Adipocyte (in vitro differentiated cells): ENCODE measurements at places on chromosomes 6 and 20.

DNA sequence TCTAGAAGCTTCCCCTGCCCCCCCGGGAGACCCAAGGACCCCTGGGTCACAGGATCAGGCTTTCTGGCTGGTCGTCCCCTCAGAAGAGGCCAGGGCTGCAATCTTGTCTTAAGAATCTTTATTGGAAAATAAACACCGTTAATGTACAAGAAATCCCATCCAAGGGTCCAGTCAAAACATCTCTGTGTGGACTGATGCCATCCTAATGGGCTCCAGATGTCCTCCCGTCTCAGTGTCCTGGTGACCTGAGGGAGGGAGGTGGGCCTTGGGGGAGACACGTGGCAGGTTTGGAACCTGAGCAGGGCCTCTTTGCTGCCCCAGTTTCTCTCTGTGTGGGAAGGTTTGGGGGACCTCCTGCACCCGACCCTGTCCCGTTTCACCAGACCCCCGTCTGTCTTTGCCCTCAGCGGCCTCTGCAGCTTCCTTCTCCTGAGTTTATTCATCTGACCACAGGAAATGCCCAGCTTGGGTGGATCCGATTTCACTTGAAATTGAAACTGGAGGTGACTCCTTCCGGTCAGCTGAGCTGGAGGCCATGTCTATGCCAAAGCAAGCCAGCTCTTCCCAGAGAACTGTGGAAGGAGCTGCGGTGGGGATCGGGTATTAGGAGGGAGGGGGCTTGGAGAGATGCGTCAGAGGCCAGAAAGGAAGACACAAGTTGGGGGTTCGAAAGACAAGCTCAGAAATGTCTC, 75.1 kb downstream of the SLC2A10 start:
- DNase-seq = peak; percentile 50

DNA sequence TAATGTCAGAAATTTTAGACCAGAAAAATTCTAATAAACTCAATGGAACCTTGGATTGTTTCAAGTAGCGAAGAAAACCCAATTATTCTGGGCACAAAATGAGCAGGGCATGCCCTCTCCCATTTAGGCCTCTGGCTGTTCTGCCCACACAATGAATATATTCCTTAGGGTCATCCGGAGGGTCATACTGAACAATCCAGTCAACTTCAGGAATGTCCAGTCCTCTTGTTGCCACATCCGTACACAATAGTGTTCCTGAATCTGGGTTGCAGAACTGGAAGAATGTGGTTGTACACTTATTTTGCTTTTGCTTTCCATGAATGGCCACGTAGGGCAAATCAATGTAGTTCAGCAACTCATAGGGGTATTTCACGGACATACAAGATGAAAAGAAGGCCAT, 23.4 kb upstream of the RNF144B start:
- no peak for DNase-seq

DNA sequence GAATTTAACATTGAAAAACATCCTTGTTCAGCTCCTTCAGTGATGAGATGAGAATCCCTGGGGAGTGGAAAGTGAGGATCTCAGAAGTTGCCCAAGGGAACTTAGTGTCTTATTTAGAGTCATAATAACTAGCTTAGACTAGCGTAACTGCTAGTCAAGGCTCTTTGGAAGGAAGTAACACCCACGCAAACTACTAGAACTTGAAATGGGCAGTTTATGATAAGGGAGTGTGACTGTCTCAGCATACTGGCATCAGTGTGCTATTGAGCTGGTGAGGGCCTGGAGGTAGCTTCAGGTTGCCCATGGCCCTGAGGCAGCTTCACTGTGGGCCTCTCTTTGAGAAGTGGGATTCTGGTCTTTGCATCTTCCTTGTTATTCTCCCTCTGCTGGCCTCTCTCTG, 40.1 kb downstream of the SLX4IP start:
- DNase-seq = no peak

DNA sequence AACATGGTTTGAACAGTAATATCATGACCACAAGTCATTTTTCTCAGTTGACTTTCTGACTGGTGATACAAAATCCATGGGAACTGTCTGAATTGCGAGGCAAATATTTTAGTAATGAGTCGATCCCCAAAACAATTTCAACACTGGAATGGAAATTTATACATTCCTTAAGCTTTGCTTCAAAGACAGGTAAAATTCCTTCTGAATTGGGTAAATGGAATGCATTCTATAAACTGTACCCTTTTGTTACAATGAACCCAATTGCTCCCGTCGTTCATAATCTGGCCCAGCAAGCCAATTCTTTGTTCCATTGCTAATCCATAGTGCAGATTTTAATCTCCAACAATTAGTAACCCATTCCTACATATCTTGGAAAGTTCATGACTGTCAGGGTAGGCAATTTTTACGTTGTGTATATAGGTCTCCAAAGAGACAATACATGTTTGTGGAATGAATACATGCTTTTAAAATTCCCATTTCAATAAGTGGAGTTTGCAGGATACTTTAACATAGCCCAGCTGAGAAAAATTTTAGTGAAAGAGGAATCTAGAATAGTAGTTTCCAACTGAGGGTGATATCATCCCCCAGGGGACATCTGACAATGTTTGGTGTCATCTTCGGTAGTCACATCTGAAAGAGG, 32.7 kb downstream of the CYP24A1 start:
- DNase-seq = peak; percentile 60

DNA sequence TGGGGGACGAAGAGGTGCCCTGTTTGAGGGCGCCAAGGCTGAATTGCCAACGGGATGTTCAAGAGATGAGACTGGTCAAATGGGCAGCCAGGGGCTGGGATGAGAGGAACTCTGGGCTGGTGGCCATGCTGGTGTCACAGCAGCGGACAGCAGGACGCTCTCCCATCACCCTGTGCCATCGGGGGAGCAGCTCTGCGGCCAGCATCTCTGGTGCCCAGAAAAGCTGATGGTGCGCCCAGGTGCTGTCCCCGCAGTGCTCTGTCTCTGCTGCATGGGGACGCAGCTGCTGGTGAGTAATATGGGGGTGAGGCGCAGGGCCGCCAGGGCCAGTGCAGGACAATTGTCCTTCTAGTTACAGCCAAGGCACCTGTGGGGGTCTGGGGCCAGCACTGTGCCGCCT, 4.9 kb upstream of the HRH3 start:
- DNase-seq = no peak

DNA sequence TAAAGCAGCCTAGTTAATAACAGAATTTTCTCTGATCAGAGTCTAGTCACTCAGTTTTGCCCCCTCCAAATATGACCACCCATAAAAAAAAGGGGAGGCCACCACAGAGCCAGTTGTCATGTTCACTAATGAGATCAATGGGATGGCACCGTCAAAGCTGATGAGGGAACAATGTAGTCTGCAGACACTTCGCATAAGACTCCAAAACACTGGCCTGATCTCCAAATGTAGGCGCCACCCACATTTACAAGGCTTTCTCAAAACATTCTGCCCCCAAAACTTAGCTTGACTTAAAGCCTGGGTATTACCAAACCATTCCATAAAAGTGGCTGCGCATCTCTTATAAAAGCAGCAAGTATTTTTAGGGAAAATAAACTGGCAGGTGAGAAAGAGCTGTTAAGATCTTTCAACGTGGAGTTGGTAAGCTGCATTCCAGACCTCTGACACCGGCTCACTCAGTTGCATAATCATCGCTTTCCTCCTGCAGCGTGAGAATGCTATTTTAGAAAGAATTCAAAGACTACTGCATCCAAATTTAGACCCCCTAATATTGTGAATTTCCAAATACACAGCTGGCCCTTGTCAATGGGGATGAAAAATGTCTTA, 59.3 kb downstream of the TBC1D7 start:
- peak; percentile 29 for DNase-seq

DNA sequence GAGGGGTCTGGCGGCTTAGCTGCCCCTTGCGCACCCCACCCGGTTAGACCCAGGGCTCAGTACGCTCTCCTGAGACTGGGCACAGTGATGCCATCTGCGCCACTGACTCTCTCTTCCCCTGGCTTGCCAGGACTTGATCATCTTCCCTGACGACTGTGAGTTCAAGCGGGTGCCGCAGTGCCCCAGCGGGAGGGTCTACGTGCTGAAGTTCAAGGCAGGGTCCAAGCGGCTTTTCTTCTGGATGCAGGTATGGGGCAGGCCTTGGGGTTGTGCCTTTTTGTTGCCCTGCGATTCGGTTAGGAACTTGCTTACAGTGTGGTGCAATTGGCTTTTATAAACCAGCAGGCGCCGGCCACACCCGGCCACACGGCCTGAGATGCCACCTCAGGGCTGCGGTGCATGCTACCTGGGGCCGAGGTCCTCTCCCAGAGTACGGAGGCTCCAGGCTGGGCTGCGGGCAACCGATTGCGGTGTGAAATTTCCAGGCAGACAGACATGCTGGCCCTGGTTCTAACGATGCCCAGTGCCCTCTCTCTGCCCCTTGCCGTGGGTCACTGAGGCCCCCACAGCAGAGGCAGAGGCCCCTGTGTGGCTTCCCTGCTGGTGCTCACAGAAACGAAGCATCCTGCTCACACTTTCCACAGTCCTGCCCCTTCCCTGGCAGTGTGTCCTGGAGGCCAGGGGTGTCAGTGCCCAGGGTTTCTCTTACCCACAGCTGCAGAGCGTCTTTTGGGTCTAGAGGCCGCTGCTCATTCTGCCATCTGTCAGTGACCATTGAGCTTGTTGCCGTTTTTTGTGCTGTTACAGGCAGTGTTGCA, 1.7 kb downstream of the ADRM1 start:
- no peak for DNase-seq

- DNase-seq = no peak
Measured at GRCh38 chr6:79621579-79621978, 9.6 kb upstream of the SH3BGRL2 start.

DNA sequence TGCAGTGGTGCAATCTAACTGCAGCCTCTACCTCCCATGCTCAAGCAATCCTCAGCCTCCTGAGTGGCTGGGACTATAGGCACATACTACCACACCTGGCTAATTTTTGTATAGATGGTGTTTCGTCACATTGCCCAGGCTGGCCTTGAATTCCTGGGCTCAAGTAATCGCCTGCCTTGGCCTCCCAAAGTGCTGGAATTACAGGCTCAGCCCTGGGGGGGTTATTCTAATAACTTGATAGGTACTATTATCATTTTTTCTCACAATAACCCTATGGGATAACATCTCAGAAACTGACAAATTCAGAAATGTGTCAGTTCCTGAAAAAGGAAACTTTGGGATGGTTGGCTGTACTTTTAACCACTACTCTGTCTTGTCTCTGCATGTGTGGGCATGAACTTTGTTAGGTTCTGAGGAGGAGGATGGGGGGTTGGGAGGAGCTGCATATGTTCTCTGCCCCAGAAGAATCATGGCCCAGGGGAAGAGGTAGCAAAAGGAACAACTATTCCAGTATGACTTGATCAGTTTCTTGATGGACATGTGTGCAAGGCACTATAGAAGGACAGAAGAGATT, 169.9 kb downstream of the CARMIL1 start:
- no peak for DNase-seq

GRCh38 chr20:50968289-50968688, 9.7 kb downstream of the MOCS3 start:
- DNase-seq = no peak
